ENCODE measurements at places on chromosomes 7 and 10.

GRCh38 chr7:99005776-99006175, 127.4 kb downstream of the TRRAP start:
- no peak for DNase-seq

GRCh38 chr7:11737723-11738122, 94.3 kb downstream of the THSD7A start:
- DNase-seq = no peak

- no peak for DNase-seq
Observed at GRCh38 chr7:129208667-129209066, 16.2 kb upstream of the AHCYL2 start.

DNA sequence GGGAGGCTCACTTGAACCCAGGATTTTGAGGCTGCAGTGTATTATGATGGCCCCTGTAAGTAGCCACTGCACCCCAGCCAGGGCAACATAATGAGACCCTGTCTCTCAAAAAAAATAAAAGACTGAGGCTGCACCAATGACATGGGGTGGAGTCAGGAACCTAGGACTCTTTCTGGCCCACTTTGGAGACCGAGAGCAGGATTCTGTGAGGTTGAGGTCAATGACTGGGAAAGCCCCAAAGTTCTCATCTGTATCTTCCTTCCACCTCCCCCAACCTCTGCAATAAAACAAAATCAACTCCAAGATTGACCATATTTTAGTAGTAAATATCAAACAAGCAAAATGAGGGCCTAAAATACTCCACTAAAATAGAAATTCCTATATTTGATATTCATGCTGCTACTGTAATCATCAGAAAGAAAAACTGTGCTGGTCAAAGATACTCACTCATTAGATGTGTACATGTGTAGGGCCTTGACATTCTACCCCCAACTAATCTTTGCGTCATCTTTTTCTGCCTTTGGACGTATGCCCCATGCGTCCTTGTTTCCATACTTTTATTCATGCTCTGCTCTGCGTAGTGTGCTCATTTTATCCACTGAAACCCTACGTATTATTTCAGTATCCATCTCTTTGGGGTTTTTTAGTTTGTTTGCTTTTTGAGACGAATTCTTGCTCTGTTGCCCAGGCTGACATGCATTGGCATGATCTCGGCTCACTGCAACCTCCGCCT, 23.8 kb downstream of the WBP1L start:
- peak; percentile 11 for DNase-seq

- no peak for DNase-seq
Observed at GRCh38 chr7:113684165-113684564, 234.6 kb downstream of the PPP1R3A start.

DNA sequence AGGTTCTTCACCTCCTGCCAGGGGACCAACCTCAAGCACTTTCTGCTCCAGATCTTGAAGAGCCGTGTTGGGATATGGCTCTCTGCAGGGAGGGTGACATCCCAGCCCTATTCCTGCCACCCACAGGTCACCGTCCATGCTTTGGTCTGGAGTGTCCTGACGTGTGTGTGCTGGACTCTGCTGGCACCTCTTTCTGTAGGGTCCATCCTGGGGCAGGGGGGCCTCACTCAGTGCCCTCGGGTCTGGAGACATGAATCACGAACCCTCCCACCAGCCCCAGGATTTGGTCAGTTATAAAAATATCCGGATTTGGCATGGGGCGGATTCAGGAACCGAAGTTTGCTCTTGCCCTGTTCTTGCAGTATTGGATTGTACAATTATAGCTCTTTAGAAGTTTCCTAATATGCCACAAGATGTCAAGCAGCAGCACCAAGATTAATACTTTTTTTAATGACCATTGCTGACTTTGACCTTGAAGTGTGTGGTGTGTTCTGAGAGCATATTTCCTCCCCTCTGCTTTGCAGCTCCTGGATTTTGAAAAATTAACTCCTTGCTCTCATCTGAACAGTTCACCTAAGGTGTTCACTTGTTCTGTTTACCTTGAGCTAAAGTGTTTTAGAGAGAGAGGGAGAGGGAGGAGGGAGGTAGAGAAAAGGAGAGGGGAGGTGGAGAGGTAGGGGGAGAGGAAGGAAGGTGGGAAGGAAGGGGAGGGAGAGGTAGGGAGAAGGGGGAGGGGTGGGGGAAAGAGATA, 95.4 kb upstream of the SHH start:
- no peak for DNase-seq
